Endothelial cell of umbilical vein (primary cell): ENCODE measurements at places on chromosomes 7 and 10. TPM values are rescaled to one million over a fixed set of nuclear protein-coding genes. Genes with fewer than 3 reads are reported as not detected.

Gene NRP1
- total RNA-seq: 245 and 306 TPM in 2 replicates

Gene POLR2J2
- total RNA-seq: 19.2 and 21.3 TPM in 2 replicates

Gene MYL10
- total RNA-seq: not detected in 2 replicates

- no peak for DNase-seq
Measured at GRCh38 chr7:16450366-16450765, 15.2 kb downstream of the SOSTDC1 start.
